Stimulated activated CD4-positive, alpha-beta T cell treated with anti-CD3 and anti-CD28 coated beads, TNF-alpha, amount 100 ng/mL, for 4 hours (primary cell): ENCODE measurements at places on chromosomes 12 and 14.
A peak's percentile ranks its signal among the peaks of the same experiment; 100 is the strongest.

- DNase-seq = no peak
Measured at GRCh38 chr14:74915826-74916225, 7.2 kb downstream of the RPS6KL1 start.

DNA sequence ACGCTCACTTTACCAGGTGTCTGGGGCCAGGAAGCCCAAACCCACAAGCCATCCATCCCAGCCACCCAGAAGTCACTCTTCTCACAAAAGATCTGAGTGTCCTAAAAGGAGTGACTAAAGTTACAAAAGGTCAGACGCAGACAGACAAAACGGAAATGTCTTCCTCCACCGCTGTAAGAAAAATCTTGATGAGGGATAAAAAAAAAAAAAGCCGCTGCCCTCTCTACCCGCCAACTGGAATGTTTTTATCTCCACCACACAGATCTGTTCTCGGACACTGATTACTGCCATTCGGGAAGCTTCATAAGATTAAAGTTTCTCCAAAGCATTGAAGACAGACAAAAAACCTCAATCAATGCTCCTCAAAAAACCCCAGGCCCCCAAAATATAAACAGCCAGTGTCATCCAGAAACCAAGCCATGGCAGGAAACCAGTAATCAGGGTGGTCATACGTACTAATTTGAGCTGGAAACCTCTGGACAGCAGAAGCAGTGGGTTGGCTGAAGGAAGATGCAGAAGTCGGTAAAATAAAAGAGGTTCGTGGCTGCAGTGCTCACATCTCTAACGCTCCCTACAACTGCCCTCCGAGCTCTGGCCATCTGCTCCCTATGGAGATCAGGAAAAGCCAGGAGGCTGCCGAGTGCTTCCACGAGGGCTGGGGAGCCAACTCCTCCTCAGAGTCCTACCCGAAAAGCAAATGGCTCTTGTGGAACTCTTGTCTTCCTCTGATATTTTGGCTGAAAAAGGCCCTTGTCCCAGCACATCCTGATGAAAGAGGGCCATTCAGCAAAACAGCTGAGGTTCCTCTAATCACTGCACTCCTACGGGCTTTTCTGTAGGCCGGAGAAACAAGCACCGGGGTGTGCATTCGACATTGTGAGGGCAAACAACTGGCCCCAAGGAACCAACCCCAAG is 30.3 kb downstream of the SSH1 start:
- DNase-seq = no peak

GRCh38 chr14:52918486-52918885 is 32.4 kb downstream of the FERMT2 start:
- peak; percentile 5 for DNase-seq

GRCh38 chr12:47797441-47797840 is 22.3 kb downstream of the HDAC7 start:
- DNase-seq = no peak

- DNase-seq = no peak
Measured at GRCh38 chr12:56223571-56224101, 506 bp upstream of the NABP2 start.

- DNase-seq = no peak
Measured at GRCh38 chr12:43370263-43370662, 181.7 kb downstream of the ADAMTS20 start.

DNA sequence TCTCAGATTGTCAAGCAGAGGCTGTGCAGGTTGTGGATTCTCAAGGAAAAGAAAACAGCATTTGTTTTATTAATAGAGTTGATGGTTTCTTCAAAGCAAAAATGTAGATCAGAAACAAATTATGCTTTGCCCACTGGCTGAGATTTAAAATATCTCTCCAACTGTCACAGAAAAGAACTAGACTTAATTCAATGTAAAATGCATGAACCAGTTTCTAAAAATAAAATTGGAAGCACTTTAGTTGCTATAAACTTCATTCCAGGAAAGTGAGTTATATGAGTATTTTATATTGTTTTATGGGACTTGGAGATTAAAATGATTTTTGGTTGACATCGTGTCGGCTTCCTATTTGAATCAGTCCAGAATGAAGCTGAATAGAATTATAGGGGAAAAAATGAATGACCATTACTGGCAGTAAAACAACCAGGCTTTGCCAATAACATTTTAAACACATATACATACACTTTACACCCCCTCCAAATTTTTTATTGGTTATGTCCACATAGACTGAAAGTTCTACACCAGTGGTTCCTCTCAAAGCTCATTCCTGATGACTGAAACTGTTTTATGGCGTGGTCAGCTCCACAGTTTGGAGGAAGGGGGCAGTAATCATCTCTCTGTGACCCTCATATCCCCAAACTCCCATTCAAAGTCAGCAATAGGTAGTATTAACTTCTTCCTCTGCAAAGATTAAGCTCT is 55.5 kb upstream of the DAAM1 start:
- no peak for DNase-seq

- DNase-seq = no peak
Measured at GRCh38 chr12:75389061-75389460, 1.8 kb upstream of the GLIPR1L2 start.

- no peak for DNase-seq
Measured at GRCh38 chr12:103268831-103269514, 226.8 kb downstream of the C12orf42 start.

DNA sequence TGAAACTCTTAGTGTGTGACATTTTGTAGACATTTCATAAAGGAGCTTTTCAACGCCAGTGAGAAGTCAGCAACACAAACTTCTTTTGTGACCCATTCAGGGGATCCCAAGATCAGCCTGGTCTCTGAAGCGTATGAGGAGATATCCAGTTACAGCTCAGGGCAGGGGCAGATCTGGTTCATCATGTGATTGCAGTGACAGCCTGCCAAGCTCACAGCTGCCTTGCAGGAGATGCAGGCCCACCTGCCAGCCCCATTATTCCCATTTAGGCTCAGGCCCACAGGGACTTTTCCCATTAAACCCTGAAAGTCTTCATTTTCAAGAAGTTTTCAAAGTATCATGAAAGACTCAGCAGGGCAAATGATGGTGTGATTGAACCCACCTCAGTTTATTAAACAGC is 38.3 kb downstream of the SRGAP1 start:
- no peak for DNase-seq

GRCh38 chr14:22185191-22185590 is 403.8 kb downstream of the DAD1 start:
- no peak for DNase-seq

DNA sequence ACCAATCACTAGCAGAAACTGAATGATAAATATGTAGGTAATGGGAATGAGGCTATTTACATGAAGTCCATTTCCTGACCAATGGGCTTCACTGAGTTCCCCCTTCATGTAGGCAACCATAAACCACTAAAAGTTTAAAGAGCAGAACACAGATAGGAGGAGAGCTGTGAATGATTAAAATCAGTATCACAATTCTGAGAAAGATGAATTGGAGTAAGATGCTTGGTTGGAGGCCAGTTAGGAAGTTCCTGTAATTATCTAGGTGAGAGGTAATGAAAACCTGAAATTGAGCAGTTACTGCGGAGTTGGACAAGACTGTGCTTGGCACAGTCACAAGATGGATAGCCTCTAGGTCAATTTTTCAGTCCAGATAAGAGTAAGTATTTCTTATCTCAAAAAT is 56.6 kb downstream of the GALNT4 start:
- DNase-seq = no peak

GRCh38 chr12:100845095-100845494 is 50.5 kb downstream of the ANO4 start:
- no peak for DNase-seq

- DNase-seq = no peak
Measured at GRCh38 chr14:104428333-104428851, 151.2 kb upstream of the C14orf180 start.

GRCh38 chr12:131808744-131809371 is 19.3 kb upstream of the MMP17 start:
- DNase-seq = no peak

DNA sequence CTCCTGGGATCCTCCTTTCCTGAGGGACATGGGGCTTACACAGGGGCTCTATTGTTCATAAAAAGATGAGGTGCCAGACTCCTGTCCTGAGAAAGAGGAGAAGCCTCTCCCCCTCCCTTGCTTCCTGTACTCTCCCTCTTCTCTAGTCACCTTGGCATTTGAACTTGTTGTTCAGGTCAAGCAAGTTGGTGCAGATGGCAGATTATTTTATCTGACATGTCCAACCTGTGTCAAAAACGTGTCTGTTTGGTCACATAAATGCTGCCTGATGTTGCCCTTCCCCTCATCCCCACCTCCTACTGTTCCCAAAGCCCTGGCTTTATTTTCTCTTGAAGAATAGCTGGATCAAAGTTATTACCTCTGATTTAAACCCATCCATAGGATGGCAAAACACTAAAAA is 154.8 kb downstream of the TMX1 start:
- no peak for DNase-seq

DNA sequence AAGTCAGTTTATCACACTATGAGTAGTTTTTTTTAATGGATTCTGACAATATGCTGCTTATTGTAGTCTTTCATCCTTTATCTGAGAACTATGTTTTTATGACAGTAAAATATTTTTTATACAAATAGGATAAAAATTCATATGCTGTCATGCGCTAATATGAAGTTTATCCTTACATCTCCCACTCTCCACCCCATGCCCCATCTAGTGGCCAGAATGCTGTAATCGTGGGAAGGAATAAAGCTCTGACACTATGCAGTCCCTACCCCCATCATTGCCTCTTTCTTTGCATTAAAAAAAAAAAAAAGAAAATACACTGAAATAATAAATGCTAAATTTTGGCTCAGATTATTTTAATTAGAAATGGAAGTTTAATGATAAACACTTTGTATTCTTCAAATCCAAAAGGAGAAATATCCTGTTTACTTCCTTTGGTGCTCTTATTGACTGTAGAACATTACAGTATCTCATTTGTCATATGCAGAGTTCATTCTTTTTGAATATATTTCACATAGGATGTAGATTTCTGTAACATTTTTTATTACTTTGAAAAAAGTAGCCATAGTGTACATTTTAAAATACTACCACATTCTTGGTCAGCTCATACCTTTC is 145.9 kb upstream of the SLCO1C1 start:
- DNase-seq = no peak

DNA sequence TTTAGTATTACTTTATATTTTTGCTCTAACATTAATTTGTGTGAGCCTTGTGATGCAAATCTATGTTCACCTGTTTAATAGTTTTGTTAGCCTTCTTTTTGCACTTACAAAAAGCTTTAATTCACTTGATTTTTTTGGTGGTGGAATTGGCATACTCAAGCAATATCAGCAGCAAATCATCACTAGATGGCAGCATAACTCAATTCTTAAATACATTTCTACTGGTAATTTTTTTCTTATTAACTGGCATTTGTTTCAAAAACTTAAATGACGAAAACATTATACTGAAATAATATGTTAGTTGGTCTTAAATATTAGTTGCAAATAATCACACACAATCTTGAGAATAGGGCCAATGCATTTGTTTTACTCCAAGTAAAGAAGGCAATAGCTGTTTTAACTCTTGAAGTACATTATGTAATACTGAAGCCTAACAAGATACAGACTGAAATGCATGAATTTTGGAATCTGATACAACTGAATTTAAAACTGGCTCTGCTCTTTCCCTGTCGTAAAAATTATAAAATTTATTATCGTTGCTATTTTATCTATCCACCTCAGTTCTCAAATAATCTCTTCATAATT is 151.5 kb downstream of the ATXN7L3B start:
- DNase-seq = no peak

DNA sequence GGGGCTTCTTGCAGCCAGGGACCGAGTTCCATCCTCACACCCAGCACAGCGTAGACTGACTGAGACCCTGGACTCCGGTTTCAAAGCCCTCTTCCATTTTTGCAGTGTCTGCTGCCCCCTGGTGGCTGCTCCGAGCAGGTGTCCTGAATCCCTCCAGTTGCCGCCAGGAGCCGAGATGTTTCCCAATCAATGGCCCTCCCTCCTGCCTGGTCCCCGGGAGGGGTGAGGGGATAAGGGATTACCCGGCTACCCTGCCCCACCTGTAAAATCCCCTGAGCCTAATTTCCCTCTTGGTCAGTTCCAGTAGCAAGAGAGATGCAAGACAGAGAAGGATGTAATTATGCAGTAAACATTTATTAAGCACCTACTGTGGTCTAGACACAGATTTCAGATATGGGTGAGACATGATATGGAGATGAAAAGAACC is 55.0 kb downstream of the PHETA1 start:
- peak; percentile 47 for DNase-seq

DNA sequence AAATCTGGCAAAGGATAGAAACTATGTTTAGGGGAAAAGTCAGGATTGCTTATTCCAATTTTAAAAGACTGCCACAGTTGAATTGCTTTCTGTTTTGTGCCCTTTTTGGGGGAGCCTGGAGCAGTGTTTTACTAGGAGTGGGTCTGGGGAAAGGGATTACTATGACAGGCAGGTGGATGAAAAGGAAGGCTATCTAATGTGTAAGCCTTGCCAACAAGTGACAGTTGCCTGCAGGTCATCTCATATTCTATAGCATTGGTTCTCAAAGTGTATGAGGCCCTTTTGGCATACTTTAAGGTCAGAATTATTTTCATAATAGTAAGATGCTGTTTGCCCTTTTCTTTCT is 4.1 kb downstream of the EID3 start:
- DNase-seq = no peak

- no peak for DNase-seq
Measured at GRCh38 chr14:20409226-20409625, 4.1 kb downstream of the TEP1 start.

DNA sequence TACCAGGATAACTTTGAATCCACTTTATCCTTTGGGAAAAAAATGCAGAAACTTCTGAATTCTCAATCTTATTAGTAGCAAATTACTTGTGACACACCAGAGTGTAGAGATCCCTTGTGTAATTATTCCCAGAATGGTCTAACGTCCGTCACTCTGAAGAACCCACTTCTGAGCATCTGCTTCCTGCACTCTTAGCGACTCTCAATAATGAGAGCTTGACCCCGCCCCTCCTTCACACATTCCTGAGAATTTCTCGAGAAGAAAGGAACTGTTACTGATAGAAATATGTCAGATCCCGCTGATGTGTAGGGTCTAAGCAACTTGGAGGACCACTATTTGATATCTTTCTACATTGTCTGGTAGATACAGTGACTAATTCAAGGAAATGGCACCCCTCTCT is 218.3 kb upstream of the PDZRN4 start:
- DNase-seq = no peak

GRCh38 chr12:53199700-53200099 is 7.4 kb downstream of the ITGB7 start:
- no peak for DNase-seq

GRCh38 chr14:90060965-90061684 is 669 bp upstream of the KCNK13 start:
- DNase-seq = no peak

DNA sequence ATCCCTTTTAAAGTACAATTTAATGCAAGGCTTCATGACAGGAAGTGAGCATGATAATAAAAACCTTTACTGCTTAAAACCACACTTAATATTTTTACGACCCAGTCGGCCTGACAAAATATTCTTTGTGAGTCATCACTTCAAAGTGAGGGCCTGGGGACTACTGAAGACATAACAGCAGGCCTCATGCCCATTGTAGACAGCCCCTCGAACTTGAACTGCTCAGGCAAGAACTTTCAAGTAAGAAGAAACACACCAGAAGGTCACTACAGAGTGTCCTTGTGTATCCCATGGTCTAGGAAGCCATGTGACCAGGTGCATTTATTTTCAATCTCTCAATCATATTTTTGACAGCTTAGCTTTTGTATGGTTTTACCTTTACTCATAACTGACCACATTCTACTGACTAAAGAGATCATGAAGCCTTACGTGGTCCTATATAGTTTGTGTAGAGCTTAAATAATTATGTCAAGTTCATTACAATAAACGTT is 61.4 kb upstream of the MANSC4 start:
- no peak for DNase-seq
